GM12891 (cell line): ENCODE measurements at places on chromosomes 2 and 18.

GRCh38 chr2:239429473-239430350, 28.9 kb upstream of the HDAC4 start:
- DNase-seq, result no peak

GRCh38 chr2:241215421-241215820, 26.9 kb downstream of the ANO7 start:
- DNase-seq, result no peak

DNA sequence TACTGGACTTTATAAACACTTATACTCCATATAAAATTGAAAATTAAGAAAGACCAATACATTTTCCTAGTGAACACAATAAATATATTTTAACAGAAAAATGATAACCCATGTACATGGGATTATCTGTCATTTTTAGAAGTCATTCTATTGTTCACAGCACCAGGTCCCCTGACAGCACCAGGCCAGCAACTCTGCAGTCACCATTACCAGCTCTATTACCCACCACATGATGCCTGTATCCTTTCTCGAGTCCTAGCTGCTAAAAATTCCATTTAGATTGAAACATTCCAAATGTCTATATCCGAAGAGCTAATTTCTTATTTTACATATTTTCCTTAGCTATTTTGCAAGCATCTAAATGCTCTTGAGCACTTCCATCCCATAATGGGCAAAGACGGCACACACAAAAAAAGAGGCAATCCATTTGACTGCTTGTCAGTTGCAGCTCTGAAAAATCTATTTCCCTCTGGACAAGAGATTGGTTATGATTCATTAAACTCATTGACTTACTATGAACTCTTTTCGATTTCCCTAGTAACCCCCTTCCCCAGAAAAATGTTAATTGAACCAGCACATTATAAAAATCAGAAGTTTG, 336.9 kb downstream of the RIT2 start:
- DNase-seq, result no peak

DNA sequence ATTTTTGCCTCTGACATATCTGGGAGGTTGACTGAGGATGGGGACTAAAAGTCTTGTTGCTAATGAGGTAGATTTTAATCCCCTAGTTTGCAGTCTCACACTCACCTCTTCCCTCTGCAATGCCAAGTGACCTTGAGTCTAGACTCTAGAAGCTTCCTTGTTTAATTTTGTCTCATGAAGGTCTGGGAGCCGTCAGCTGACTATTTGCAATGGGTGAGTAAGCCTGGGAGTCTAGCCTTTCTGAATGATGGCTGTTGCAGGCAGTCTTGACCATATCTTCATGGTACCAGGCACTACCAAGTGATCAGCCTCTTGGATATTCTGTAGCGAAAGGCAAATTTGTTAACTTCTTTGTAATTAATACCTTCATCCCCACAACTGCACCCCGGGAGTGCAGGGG, 61.2 kb downstream of the ARHGAP15 start:
- DNase-seq, result no peak

DNA sequence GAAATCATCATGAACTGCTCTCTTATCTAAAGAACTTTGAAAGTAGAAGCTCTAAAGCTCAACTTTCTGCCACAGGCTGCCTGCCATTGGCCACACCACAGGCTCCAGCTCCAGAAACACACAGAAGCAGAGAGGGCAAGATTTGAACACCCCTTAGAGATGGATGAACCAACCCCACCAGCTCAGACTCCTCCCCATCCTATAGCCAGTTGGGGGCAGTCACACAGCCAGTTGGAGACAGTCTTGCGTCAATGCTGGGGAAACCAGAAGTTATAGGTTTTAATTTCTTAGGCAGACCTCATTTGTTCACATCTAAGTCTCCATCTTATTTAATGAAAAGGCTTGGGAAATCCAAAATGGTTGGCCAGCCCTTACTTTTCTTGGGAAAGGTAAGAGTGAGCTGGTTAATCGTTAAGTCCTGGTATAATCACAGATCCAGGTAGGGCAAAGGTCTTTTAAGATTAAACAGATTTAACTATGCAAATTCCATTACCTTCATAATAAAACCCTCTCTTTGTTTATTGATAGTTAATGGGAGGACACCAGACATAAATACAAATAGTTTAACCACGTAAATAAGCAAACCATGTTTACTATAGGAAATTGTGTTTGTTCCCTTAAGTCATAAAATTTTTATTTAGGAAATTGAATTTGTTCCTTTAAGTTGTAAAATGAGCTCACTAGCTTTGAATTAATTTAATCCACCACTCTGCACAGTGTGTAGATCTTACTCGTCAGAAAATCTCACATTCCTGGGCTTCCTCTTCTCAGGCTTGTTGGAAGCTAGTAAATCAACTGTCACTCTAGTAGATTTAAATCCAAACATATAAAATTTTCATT, 28.0 kb downstream of the MRO start:
- DNase-seq, result no peak

DNA sequence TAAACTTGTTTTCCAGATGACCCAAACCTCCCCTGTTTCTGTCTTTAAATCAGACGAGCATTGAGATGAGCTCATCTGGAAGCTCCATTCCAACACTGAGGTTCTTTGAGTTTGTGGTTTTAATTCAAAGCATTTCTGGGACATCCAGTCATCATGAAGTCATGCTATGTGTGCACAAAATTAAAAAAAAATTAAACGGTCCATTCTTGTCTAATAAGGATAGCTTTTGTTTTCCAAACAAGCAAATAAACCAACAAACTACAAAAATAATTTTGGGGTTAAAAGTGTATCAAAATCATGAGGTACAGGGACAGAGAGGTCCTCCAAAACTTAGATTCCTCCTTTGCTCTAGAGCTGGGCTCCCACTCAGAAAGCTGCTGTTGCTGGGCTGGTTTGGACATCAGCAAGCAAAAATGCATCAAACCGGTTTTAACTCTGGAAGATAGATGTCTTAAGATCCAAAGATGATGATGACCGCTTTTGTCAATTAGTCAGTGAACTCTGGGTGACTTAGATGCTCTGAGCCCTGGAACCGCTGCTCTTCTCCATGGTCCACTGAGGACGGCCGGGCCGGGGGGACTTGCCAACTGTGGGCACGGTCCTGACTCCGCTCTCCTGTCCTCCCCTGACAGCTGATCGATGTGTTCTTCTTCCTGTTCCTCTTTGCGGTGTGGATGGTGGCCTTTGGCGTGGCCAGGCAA, 65.4 kb downstream of the TRPM8 start:
- DNase-seq, result no peak
